ENCODE measurements at places on chromosomes 12 and 14.

- no peak for DNase-seq
Measured at GRCh38 chr14:52338051-52338681, 24.1 kb downstream of the PTGER2 start.

GRCh38 chr12:91377436-91377835 lies 194.8 kb upstream of the DCN start:
- no peak for DNase-seq

DNA sequence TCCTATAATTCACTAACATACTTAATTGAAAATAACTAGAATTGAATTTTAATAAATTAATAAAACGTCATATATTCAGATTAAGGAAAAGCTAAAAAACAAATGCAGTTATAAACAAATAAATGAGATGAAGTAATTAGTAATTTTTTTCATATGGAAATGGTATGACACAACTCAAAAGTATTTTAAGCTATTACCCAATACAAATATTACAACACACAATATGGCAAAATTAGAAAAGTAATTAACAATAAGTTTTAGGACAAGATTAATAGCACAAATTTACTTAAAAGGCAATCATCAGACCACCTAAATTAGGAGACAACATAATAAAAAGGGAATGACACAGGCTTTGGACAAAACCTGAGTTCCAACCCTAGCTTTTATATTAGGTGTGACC lies 81.7 kb downstream of the EEA1 start:
- DNase-seq: no peak

DNA sequence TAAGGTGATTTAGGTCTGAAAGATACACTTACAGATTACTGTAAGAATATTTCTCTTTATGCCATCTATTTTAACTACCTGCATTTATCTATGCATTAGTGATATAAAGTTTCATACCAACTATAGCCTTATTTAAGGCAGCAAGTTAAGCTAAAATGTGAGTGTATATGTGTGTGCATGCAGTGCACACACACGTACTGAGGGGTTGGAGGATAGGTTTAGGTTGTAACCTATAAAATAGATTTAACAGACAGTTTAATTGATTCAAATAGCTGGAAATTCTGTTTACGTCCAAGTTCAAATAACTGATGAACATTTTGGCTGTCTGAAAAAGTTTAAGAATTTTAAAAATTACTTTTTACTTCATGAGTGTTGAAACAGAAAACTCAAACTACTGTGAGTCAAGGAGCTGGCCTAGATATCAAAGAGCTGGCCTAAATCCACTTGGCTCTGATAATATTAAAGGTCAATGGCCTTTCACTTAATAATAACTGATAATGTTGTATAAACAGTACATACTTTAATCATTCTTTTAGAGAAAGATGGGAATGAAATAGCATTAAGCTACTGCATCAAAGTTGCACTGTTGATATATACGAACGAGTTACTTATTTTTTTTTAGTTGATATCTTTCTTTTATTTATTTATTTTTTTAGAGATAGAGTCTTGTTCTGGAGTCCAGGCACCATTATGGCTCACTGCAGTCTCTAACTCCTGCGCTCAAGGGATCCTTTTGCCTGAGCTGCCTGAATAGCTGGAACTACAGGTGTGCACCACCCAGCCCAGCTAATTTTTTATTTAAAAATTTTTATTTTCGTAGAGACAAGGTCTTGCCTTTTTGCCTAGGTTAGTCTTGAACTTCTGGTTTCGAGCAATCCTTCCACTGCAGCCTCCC lies 13.8 kb upstream of the KCNJ8 start:
- no peak for DNase-seq

- no peak for DNase-seq
Measured at GRCh38 chr12:91142221-91142631, 30.9 kb upstream of the LUM start.

DNA sequence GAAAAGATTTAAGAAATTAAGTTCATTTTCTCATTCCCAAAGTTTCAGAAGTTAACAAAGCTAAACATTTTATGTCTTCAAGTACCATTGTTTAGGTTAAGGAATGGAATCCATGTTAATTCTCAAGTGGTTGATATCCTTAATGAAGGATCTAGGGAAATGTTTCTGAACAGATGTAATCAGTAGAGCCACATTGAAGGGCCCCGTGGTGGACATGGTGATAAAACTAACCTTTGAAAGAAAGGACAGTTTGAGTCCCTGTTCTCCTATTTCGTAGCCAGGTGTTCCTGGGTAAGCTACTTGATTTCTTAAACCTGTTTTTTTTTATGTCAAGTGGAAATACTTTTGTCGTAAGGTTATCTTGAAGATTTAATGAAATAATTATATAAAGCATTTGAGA lies 4.6 kb downstream of the PPM1A start:
- DNase-seq: no peak

DNA sequence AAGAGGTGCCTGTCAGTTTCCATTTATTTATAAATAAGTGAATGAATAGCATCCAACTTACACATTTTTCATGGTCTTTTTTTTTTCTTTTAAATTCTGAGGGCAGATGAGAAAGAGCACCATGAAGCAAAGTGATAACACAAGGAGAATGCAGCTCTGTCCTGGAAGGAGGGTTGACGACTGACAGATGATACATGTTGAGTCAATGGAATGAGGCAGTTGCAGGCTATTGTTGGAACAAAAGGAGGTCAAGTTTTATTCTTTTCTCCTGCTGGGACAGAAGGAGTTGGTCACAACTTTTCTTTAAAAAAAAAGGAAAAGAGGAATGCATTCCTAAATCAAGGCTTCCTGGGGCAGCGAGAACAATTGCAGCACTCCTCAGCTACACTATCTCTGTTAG lies 119.9 kb upstream of the PLEKHG7 start:
- no peak for DNase-seq

GRCh38 chr12:86154620-86155019 lies 101.6 kb downstream of the MGAT4C start:
- DNase-seq: no peak

GRCh38 chr12:51009056-51009440 lies 17.1 kb downstream of the SLC11A2 start:
- DNase-seq: no peak

DNA sequence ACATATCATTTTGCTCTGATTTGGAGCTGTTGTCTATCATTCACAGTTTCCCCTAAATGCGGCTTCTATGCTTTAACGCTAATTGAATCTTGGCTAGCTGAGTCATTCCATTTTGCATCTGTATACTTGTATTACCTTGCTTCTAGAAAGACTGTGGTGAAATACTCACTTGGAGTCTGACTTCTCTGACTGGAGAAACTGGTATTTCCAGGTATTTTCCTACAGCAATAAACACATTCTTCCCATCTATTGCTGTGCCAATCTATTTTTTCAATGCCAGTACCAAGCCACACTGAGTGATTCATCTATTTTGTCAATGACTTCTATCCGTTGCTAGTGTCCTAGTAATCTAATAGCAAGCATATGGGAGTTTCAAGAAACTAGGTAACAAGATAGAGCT lies 76.0 kb upstream of the ST8SIA1 start:
- DNase-seq: no peak

Data from MM.1S (cell line).